ENCODE measurements at places on chromosomes 16 and 17.

DNA sequence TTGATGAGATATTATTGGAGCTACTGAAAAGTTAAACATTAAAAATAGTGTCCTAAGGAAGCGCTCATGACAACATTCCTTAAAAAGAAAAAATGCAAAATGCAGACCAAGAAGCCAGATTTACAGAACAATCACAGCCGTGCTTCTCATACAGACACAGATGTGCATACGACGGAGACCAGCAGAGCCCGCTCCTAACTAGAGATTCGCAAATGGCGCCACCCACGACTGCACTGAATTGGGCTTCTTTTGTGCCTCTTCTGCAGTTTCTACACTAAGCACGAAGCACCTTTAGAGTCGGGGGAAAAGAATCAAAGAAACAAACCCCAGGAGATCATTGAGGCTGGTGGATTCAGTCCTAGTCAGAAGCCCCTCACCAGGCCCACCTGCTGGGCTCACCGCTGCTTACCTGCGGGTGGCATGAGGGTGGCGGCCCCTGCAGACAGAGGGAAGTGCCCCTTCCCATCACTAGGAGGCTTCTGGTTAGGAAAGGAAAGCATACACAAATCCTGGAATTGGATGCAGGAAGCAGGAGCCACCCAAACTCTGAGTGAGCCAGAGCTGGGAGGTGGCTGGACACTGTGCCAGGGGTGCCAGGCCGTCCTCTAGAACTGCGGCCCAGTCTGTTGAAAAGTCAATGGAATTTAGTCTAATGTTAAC, 64.9 kb upstream of the CHMP6 start:
- no peak for DNase-seq

DNA sequence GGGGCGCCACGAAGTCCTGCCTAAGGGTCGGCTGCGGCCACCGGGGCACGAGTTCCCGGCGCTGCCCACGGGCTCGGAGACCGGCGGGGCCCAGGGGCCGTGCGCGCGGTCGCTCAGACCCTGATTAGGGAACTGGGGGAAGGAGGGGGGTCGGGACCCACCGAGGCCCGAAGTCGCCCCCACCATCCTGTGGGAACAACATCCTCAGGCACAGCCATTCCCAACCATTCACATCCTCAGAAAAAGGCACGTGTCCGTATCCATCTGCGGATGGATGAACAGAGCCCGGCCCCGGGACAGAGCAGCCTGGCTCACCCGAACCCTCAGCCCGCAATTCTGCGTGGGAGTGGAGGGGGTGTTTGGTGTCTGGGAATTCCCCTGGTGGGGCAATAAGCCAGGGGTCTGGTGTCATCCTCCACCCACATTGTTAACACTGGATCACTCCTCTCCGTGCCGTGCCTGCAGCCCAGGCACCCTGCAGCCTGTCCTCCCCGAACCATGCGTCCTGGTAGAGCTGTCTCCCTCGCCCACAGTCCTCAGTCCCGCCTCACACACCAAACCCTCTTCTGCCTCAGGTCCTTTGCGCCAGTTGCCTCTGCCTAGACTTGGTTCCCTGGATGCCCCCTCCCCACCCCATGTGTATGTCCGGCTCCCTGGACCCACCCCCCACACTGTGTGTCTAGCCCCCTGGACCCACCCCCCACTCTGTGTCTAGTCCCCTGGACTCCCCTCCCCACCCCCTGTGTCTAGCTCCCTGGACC, 789 bp upstream of the CCDC57 start:
- peak; percentile 29 for DNase-seq

GRCh38 chr17:74815550-74816370, 39.6 kb upstream of the NAT9 start:
- DNase-seq = no peak

GRCh38 chr17:64075913-64076312, 54.0 kb downstream of the ERN1 start:
- no peak for DNase-seq

GRCh38 chr17:72033334-72033733, 87.5 kb upstream of the SOX9 start:
- no peak for DNase-seq

DNA sequence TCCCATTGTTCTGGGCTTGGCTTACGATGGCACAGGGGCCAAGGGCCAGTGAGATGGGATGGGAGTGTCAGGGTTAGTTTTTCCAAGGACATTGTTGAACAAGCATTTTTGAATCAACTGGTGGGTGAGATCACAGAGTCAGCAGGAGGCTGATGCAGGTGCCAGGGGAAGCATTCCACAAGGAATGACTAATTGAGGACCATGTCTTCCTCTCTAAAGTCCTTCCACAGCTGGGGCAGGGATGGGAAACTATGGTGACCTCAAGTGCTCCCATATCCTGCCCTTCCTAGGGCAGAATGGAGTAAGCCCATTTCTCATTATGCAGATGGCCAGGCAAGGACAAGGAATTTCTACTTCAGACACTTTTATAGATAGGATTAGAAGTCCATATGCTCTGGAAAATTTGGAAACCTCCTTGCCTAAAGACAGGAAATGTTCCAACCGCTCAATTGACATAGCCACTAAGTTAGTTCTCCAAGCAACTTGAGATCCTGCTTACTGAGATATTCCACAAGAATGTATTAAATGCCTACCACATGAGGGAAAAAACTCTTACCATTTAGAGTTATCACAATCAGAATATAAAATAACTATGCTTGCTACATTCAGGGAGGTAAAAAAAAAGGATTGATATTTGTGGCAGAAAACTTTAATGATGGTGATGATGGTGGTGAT, 21.2 kb upstream of the ENGASE start:
- DNase-seq = no peak

DNA sequence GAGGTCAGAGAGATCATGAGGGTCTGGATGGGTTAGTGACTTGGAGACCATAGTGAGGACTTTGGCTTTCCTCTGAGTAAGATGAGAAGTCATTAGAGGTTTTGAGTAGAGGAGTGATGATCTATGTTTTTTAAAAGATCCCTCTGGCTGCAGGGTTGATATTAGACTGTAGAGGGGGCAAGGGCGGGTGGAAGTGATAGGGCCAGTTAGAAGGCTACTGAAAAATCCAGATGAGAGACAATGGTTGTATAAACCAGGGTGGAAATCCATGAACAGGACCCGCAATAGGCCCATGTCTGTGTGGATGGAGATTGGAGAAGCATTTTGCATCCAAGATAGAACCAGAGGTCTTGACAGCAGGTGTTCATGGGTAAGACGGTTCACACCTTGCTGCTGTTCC, 9.8 kb downstream of the ITGAL start:
- no peak for DNase-seq

DNA sequence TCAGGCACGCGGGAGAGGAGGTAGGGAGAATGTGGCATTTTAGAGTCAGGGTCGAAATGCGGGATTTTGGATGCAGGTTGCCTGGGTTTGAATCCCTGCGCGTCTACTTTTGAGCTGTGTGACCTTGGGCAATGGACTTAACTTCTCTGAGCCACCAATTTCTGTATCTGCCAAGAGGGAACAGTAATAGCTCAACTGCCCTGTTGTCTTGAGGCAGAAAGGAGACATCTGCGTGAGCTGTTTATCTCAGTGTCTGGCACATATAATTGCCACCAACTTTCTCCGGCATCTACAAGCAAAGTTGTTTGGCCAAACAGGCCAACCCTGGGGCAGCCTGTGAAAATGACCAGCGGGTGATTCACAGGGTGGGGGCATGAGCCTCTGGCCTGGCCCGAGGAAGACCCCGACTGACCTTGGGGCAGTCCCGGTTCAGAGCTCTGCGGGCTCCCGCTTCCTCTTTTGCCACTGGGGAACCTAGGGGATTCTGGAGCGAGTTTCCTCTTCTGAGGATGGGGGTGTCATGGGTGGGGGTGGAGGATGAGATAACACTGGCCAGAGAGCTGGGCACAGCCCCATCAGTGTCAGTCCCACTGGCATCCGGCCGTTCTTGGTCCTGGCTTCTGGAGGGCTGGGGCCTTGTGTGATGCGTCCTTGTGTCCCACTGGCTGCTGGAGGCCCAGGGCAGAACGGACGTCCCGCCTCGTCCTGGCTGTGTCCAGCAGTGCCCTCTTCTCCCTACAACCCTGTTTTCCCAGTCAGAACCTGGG, 1.3 kb downstream of the SNN start:
- no peak for DNase-seq

GRCh38 chr17:17347234-17347955, 44.2 kb downstream of the NT5M start:
- no peak for DNase-seq

- no peak for DNase-seq
Measured at GRCh38 chr16:15792563-15792971, 64.3 kb downstream of the MYH11 start.

GRCh38 chr16:19210280-19210924, 42.4 kb downstream of the SYT17 start:
- DNase-seq = no peak

DNA sequence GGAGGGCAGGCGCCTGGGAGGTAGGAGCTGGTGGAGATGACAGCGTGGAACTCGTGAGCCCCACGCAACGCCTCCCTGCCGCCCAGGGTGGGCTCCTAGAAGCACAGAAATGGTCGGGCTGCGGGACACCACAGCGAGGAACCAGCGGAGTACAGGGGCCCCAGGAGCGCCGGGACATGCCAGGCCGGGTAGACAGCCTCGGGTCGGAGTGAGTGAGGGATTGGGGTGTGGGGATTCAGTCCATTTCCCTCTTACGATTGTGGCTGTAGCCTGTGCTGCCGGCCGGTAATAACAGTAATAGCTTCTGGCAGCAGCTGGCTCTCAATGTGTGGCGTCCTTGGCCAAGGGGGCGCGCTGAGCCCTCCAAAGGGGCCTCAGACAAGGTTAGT, 12.2 kb upstream of the CES3 start:
- no peak for DNase-seq

GRCh38 chr16:50021544-50021943, 3.5 kb upstream of the CNEP1R1 start:
- no peak for DNase-seq

DNA sequence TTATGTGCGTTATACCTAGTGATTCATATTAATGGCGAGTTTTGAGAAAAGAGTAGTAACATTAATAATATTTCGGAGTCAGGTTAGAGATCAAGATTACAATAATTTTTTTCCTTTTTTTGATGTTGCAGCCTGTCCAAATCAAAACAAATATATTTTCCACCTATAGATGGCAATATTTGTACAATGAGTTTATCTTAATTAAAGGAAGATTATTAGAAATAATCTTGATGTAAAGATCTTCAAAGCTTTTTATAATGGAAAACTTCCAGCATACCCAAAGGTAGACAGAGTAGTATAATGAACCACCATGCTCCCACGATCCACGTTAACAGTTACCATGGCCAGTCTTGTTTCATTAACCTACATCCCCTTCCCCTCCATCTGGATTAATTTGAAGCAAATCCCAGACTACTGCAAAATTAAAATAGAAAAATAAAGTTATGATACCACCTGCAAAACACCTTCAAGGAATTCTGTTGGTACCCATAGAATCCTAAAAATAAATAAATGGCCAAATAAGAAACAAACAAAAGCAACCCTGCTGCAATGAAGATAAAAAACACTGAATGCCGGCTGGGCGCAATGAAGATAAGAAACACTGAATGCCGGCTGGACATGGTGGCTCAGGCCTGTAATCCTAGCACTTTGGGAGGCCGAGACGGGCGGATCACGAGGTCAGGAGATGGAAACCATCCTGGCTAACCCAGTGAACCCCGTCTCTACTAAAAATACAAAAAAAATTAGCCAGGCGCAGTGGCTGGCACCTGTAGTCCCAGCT, 46.5 kb upstream of the GINS3 start:
- DNase-seq = no peak

DNA sequence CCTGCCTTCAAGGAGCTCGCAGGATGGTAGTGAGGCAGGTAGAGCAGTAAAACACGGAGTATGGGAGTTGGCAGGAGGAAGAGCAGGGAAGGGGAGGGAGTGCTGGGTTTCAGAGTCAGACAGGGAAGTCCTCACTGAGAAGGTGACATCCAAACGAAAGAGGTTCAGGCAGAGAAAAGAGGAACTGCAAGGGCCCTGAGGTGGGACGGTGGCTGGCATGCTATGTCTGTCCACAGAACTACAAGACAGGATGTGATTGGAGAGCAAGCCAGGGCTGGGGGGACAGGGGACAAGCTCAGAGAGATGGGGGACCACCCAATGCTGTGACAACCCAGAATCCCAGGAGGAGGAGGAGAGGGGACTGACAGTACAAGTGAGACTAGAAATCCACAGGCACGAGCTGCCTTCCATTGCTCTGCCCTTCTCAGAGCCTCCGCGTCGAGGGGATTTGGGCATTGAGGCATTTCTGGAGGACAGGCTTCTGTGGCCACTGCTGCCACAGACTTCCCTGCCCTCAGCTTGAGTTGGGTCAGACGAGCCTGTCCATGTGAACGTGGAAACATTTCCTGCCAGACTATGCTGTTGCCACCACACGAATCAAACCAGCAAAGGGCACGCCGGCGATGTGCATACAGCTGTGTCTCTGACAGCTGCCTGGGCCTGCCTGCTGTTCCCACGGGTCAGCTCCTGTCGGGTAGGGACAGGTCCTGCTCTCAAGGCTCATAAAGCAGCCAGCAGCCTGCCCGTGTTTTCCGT, 100.1 kb downstream of the RAB11FIP4 start:
- DNase-seq = no peak

GRCh38 chr17:42521036-42521435, 15.0 kb upstream of the NAGLU start:
- no peak for DNase-seq

DNA sequence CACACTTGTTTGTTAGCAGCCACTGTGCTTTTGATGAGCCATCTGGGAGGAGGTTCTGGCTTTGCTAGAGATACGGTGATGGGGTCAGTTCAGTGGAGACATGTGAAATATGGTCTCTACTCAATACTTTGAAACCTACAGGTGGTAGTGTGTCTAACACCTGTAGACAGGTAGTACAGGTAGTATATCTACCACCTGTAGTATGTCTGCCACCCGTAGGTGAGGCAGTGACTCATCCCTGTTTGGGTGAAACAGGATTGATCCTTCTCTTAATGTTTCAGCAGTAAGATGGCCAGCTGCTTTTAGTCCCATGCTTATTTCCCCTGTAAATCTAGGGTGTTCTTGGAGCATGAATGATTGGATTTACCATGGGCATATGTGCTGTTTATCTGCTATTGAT, 240.8 kb downstream of the SNX29 start:
- no peak for DNase-seq

DNA sequence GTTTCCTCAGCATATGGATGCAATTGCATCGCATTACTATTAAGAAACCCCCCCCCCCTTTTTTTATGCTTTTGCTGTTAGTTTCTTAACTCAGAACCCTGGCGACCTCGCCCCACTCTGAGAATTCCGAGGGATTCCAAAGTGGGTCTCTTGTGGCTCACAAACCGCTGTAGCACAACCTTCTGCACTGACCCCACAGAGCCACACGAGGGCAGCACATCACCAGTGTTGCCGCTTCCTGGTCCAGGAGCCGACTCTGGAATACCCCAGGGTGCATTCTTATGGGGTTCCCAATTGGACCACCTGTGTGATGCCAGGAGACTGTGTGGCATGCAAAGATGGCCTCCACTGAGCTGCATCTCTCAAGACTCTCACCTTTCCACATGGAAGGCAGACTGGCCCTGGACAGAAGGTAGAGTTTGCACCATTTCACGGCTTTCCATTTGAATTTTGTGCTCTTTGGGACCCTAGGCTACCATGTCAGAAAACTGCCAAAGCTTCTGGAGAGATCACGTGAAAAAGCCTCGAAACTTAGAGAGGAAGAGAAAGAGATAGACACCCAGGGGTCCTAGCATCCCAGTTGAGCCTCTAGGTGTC, 432.7 kb upstream of the ASIC2 start:
- peak; percentile 25 for DNase-seq
